ENCODE measurements at places on chromosomes 16 and 17.
A peak's percentile ranks its signal among the peaks of the same experiment; 100 is the strongest.

DNA sequence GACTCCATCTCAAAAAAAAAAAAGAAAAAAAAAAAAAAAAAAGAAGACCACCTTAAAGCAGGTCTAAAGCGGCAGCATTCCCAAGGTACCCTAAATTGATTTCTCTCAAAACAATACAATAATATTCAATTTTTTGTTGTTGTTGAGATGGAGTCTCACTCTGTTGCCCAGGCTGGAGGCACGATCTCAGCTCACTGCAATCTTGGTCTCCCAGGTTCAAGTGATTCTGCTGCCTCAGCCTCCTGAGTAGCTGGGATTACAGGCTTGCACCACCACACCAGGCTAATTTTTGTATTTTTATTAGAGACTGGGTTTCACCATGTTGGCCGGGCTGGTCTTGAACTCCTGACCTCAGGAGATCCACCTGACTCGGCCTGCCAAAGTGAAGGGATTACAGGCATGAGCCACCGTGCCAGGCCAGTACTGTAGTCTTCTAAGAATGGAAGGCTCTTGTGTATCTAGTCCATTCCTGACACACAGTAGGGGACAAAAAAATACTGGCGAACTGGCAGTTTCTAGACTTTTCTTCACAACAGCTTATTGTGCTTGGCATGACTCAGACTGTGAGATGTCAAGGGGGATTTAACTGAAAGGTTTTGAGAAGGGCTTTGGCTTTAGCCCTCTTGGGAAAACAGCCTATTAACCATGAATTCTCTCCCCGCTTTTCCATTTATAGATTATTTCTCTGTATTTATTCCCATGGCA is 17.3 kb downstream of the CDR2 start:
- DNase-seq, result no peak

- no peak for DNase-seq
Observed at GRCh38 chr17:80799538-80800480, 191.8 kb upstream of the CHMP6 start.

DNA sequence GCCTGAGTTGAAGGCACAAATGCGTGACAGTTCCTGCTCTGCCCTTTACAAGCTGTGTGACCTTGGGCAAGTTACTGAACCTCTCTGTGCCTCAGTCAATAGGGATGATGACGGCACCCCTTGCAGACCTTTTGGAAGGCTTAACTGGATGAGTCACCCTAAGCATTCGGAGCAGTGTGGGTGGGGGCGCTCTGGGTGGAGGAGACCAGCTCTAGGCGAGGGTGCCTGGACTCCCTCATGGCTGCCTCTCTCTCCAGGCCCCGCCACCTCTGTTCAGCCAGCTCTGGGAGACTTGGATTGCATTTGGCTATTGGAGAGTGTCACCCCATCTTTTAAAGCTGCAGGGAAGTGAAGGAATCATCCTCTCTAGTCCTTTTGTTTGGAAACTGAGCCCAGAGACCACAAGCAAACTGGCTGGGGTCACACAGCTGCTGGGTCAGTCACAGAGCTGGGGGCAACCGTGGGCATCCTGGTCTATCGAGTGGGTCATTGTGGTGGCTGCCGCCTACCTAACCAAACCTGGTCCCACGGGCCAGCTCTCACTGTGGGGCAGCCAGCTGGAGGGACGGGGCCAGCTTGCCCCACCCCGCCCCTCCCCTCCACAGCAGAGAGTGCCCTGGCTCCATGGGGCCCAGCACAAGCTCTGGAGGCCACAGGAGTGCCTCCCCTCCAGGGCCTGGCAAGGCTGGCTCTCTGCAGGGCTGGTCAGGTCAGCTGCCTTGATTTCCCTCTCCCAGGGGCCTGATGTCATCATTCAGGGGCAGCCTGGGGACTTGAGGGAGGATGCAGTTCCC is 20.2 kb upstream of the GSE1 start:
- DNase-seq, result no peak

DNA sequence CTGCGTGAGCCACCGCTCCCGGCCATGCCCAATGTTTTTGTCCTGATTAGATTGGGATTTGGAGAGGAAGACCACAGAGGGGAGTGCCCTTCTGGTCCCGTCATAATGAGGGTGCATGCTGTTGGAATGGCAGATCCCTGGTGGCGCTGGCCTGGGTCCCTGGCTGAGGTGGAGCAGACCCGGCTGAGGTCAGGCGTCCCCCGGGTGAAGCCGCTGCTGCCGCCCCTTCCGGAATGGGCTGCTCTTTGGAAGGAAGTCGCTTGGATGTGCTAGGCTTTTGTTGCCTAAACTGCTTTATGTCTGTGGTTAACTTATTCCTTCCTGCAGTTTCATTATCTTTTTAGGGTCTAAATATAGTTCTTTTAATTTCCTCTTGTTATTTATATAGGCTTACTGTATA is 120.3 kb upstream of the CHMP6 start:
- no peak for DNase-seq

DNA sequence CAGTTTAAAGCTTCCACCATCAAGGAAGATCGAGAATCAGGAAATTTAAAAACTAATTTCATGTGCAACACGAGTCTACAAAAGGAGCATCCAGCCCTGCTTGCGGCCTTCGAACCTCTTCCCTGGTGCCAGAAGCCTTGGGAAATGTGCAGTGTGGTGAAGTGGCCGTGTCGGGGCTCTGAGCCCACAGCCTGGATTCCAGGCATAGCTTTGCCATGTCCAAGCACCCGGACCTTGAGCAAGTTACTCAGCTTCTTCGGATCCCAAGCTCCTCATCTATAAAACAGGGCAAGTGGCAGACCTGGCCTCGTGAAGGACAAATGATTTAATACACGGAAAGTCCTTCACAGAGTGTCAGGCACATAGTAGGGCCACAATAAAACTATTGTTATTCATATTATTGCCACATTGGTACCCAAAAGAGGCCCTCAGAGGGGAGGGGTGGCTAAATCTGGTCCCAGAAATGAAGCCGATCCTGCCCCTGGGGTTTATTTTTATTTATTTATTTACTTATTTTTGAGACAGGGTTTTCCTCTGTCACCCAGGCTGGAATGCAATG is 34.8 kb downstream of the COTL1 start:
- DNase-seq, result no peak

- no peak for DNase-seq
Observed at GRCh38 chr16:85306793-85307551, 194.7 kb upstream of the CIBAR2 start.

- no peak for DNase-seq
Observed at GRCh38 chr17:68302666-68303065, 11.4 kb downstream of the ARSG start.

DNA sequence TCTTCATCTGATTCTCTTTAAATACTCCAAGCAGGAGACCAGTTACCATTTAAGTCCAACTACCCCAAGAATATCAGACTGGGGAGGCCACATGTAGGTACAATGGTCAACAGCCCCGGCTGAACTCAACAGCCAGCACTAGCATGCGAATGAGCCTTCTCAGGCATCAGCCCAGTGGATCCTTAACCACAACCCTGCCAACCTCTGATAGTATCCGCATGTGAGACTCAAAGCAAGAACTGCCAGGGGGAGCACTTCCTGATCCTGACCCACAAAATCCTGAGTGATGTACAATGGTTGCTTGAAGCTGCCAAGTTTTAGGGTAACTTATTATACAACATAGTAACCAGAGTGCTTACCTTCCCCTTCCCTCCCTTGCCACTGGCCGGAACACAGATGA is 4.0 kb downstream of the PYY start:
- no peak for DNase-seq

- DNase-seq, result peak; percentile 71
Observed at GRCh38 chr17:42248351-42249179, 27.6 kb downstream of the STAT5B start.

- DNase-seq, result no peak
Observed at GRCh38 chr16:56275076-56275475, 83.8 kb downstream of the GNAO1 start.

- DNase-seq, result no peak
Observed at GRCh38 chr17:38703742-38704605, 1.1 kb upstream of the MLLT6 start.
